ENCODE measurements at places on chromosomes 1 and 21. TPM values are rescaled to one million over a fixed set of nuclear protein-coding genes. Genes with fewer than 3 reads are reported as not detected.

CFAP141 gene
- total RNA-seq, result not detected

CHTOP gene
- 98.7 TPM for total RNA-seq

DCDC2B gene
- not detected for total RNA-seq

CLCA4 gene
- total RNA-seq, result not detected

APOBEC4 gene
- total RNA-seq, result not detected

PTPRF gene
- total RNA-seq, result 3.2 TPM

KCNJ9 gene
- total RNA-seq, result not detected

SMCP gene
- total RNA-seq, result not detected

MEAF6 gene
- total RNA-seq, result 93.0 TPM

NHLH1 gene
- 0.32 TPM for total RNA-seq

TPTE gene
- total RNA-seq, result not detected

S100A9 gene
- total RNA-seq, result not detected

TRIM17 gene
- total RNA-seq, result 2.3 TPM

OR6N1 gene
- total RNA-seq, result not detected

NPPB gene
- total RNA-seq, result not detected

GIPC2 gene
- total RNA-seq, result 0.09 TPM

ZNF683 gene
- total RNA-seq, result not detected

PDC gene
- total RNA-seq, result not detected

SV2A gene
- 17.9 TPM for total RNA-seq

TCHHL1 gene
- not detected for total RNA-seq

CDC42SE1 gene
- total RNA-seq, result 176 TPM

TTC39A gene
- 0.41 TPM for total RNA-seq

CNN3 gene
- total RNA-seq, result 2.6 TPM

RHOU gene
- total RNA-seq, result 0.28 TPM

KIRREL1 gene
- total RNA-seq, result not detected

ZBTB18 gene
- 4.4 TPM for total RNA-seq

TRIM58 gene
- 0.48 TPM for total RNA-seq

CSTB gene
- total RNA-seq, result 55.8 TPM

SLC2A5 gene
- not detected for total RNA-seq

NBPF6 gene
- total RNA-seq, result 0.23 TPM

IRF6 gene
- not detected for total RNA-seq

MANEAL gene
- total RNA-seq, result 1.1 TPM

GNAT2 gene
- 0.18 TPM for total RNA-seq

HHAT gene
- 0.43 TPM for total RNA-seq

CACNA1S gene
- total RNA-seq, result not detected

PLEKHN1 gene
- 4.0 TPM for total RNA-seq

EFHD2 gene
- 85.2 TPM for total RNA-seq

CD53 gene
- 161 TPM for total RNA-seq

HFM1 gene
- total RNA-seq, result not detected

SPRR2G gene
- not detected for total RNA-seq

NT5C1A gene
- 0.74 TPM for total RNA-seq

PSMG1 gene
- total RNA-seq, result 79.7 TPM

TMEM79 gene
- total RNA-seq, result 6.8 TPM

C1orf198 gene
- 8.9 TPM for total RNA-seq

ERICH3 gene
- not detected for total RNA-seq

RIMS3 gene
- total RNA-seq, result 2.9 TPM

REG4 gene
- total RNA-seq, result not detected

UQCRH gene
- 262 TPM for total RNA-seq

KRTAP21-3 gene
- total RNA-seq, result not detected

FAAH gene
- 2.4 TPM for total RNA-seq

CFHR2 gene
- total RNA-seq, result not detected

C1orf116 gene
- total RNA-seq, result not detected

Measured in activated T-helper 2 cell treated with anti-CD3 and anti-CD28 coated beads, Interferon-gamma antibody, Interleukin-2, Interleukin-4, amounts not matched to agents 10 μg/mL and 5 μg/mL and 100 μg/mL, durations not matched to agents 14 hours and 24 hours and 36 hours (primary cell).